ENCODE measurements at places on chromosomes 2 and 18.
A peak's percentile ranks its signal among the peaks of the same experiment; 100 is the strongest.

DNA sequence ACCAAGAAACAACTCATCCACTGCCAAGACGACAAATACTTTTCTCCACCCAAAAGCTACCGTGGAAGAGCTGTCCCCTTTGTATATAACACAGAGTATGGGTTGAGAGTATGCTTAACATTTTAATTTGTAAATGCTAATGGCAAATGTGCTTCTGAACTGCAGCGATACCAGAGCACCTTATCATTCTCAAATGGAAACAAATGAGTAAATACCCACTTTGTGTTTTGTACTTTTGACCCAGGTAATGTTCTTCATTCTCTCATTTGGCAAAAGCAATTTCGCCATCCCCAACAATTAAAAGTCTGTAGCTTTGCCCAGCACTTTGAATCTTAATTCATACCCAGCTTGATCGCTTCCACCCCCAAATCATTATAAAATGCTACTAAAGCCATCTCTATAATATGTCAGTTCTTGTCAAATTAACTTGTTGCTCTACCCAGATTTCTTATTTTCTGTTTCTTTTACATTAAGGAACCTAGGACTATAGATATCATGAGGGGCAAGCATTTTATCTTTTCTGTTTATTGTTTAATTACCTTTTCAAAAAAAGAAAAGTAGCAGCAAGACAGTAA lies 6.2 kb upstream of the POU3F3 start:
- DNase-seq: no peak

- no peak for DNase-seq
Observed at GRCh38 chr18:66533693-66534092, 70.2 kb downstream of the CDH19 start.

- peak; percentile 57 for DNase-seq
Observed at GRCh38 chr2:96895746-96896651, 26.1 kb upstream of the SEMA4C start.

DNA sequence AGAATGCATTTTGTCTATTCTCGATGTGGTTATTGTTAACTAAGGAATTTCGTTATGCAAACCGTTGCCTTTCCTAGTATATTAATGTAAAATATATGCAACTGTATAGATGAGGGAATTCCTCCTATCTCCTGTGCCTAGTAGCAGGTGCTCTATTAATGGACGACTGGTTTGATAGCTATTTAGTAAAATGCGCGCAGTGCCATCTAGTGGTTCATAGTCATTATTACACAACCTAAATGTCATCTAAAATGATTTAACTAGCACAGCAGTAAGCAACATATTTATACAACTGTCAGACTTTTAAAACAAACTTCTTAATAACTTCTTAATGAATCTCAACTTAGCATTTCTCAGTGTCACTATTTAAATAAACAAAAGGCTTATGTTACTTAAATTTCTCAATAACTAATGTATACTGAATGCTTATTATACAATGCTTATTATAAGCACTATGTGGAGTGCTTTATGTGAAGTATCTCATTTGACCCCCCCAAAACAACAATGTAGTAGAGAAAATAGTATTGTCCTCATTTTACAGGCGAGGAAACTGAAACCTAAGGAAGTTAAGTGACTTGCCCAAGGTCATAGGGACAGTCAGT lies 77.9 kb downstream of the DTNA start:
- DNase-seq: peak; percentile 84

DNA sequence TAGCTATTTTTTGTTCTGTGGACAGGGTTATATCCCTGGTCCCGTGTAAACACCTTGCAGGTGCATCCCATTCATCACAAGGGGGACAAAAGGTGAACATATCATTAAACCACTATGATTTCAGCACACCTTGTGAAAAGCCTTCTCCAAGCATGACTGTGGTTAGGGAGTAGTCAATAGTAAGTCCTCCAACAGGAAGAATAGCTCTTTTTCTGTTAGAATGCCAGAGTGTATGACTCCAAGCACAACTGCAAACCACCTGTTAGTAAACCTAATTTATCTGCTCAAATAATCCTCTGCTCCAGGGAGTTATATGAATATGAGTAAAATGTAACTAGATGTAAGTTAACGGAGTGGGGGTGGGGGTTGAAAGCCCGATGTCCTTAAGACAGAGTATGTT lies 240.5 kb downstream of the AGPS start:
- no peak for DNase-seq

- no peak for DNase-seq
Observed at GRCh38 chr2:113876503-113877387, 13.1 kb upstream of the ACTR3 start.

DNA sequence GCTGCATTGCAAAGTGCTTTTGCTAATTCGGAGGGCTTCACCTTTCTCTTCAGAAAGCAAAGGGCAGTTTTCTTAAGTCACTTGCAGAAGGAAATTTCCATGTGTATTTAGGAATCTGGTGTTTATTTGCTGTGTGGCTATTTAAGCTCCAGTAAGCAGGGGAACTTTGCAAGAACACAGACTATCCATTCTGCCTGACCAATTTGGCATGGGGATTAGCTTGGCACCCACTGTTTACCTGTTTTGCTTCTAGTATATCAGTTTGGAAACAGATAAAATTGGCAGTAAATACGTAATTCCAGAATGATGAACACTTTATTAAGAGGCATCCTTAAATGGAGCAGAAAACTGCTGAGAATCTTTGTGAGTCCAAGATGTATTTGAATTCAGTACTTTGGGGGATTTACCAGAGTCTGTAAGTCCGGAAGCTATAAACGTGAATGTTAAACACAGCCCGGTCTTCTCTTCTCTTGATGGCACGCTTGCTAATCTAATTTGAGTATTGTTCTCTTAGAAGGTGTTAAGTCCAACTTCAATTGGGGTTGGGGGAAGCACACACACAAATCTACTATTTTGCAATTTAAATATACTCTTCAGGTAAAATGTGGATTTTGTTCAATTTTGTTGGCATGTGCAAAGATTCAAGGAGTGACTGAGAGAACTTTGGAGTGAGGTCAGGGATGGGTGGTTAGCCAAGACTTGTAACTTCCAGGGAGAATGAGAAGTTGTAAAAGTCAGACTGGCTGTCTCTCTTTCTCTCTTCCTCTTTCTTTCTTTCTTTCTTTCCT lies 650 bp downstream of the ACKR3 start:
- no peak for DNase-seq

DNA sequence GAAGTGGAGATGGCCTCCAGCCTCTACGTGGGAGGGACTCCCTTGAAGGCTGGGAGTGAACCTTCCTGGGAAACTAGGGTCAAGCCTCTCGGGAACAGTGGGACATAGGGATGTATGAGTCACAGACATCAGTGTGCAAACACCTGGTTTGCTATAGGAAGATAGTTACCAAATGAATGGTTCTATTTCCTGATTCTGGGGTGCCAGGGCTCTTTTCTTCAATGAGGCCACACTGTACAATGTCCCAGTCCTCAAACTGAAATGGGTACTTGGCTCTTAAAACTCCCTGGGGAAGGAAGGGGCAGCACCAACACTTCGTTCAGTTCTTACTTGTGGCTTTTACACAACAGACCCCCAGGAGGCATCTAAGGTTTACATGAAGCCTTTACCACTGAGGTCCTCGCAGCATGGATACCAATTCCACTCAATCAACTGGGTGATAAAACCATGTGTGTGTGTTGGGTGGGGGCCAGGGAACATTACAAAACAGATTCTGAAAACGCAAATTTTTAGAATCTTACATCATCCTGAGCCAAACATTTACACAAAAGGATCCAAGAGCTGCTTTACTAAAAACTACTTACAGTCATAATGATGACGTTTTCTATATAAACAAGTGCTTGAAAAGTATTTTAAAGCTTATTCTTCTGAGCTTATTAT lies 10.4 kb downstream of the ERFE start:
- peak; percentile 92 for DNase-seq

DNA sequence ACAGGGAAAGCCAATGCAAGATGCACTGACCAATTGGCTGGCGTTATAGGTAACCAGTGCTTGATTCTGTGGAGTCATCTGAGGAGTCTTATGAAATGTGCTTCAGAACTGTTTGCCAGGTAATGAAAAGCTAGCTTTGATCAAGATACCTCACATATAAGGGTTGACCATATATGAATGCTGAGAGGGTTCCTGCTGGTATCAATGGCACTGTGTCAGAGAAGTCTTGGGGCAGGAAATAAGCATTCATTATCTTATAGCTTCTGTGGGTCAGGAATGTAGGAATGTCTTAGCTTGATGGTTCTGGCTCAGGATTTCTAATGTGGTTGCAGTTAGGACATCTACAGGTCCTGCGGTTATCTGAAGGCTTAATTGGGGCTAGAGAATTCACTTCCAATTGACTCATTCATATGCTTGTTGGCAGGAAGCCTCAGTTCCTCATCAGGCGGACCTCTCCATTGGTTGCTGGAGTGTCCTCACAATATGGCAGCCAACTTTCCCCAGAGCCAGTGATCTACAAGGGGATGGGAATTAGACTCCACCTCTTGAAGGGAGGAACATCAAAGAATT lies 22.1 kb upstream of the TCF7L1 start:
- DNase-seq: no peak

DNA sequence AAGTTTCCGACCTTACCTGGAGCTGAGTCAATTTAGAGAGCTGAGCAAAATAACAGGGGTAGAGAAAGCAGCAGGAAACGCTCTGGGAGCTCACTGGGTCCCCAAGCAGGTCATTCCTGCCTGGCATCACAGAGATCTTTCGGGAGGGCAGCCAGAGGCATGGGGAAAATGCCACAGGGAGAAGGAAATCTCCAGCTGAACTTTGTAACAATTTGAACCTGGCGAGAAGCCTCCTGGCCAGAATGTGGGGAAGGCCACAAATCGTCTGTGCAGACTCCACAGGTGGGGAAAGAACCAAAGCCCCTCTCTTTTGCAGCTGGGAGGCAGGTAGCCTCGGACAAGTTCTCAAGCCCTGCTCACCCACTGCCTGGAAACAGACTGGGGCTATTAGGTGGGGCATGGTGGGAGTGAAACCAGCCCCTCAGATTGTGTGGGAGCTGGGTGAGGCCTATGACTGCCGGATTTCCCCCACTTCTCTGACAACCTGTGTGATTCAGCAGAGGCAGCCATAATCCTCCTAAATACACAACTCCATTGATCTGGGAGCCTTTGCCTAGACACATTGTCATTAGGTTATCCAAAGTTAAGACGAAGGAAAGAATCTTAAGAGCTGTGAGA lies 53.9 kb downstream of the INO80D start:
- no peak for DNase-seq

- DNase-seq: no peak
Observed at GRCh38 chr2:201136889-201137321, 20.9 kb downstream of the CFLAR start.

DNA sequence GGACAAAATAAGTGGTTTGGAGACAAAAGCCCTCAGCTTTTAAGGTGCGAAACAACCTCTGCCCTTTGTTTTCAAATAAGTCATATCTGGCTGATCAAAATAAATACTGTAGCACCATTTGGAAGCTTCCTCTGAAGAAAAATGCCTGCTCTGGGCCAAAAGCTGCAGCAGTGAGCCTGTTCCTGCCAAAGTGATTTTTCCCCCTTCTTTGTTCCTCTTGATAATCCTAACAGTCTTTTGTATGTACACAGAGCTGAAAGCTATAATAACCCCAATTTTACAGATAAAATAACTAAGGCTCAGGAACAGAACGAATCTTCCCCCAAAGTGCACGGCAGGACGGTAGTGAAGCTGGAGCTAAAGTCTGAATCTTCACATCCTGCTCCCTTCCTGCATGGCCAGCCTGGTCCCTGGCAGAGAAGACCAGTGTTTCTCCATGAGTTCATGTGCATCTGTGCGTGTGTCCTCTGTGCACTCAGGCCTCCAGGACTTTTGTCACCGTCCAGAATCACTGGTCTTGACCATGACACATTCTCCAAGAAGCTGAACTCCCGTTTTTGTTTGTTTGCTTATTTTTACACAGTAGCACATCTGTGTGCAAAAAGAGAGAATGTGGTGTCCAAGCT lies 2114.1 kb upstream of the PIK3C3 start:
- DNase-seq: no peak

DNA sequence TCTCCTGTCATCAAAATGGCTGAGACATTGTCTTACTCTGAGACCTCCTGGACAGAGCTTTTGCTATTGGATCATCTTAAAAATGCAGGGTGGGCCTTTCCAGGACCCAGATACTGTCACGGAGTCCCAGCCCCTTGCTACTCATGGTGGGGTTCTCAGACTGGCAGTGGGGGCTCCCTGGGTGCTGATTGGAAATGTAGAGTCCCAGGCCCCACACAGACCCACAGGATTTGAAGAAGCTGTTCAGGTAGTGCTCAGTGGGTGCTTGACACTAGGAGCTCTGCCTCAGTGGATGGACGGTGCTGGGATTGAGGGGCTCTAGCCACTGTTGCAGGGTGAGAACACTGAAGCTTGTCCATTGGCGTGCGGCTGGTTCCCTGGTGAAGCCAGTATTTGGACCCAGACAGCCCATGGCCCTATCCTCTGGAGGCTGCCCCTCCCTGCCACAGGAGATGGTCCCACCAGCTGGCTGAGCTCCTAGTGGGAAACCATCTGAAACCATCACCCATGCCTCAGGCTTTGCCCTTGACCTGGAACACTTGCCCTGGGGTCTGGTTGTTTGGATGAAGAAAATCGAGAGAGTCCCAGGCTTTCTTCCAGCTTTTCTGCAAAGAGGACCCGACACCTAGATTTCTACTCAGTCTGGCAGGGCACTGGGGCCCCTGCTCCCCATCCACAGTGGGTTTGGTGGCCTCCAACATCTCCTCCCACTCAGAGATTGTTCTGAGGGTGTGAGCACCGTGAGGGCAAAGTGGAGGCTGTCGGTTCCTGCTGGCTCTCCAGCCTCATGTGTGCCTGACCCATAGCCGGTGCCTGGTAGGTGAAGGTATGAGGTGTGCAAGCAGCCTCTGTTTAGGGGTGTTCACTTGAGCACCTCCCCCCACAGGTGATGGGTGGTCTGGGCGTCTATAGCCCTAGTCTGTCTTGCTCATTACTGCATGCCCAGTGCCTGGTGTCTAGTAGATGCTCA lies 30.1 kb downstream of the MROH2A start:
- DNase-seq: no peak

GRCh38 chr2:11832531-11832930 lies 86.1 kb downstream of the LPIN1 start:
- no peak for DNase-seq

GRCh38 chr2:227179988-227180685 lies 15.7 kb downstream of the COL4A3 start:
- DNase-seq: no peak
